OCI-LY7 (cell line): ENCODE measurements at places on chromosomes 5 and 9. TPM values are rescaled to one million over a fixed set of nuclear protein-coding genes. Genes with fewer than 3 reads are reported as not detected.

PCDHB8 gene
- total RNA-seq = not detected in 2 replicates

EIF4E1B gene
- total RNA-seq = 2.4 and 2.9 TPM in 2 replicates

FBP1 gene
- total RNA-seq = 63.9 and 94.1 TPM in 2 replicates

RETREG1 gene
- total RNA-seq = 1.1 and 2.6 TPM in 2 replicates

BHMT2 gene
- not detected in 2 replicates for total RNA-seq

TMEM174 gene
- total RNA-seq = 0.25 TPM in 1 of 2 replicates, not detected in the other

ADAMTS13 gene
- 18.1 and 18.5 TPM in 2 replicates for total RNA-seq

DAPK1 gene
- 2.8 and 3.5 TPM in 2 replicates for total RNA-seq

TAF11L13 gene
- not detected in 2 replicates for total RNA-seq

ANKRD34B gene
- total RNA-seq = not detected in 2 replicates

CMBL gene
- 0.13 TPM in 1 of 2 replicates, not detected in the other for total RNA-seq

DBH gene
- not detected in 2 replicates for total RNA-seq

PCDHGB5 gene
- total RNA-seq = 7.1 and 8.6 TPM in 2 replicates

PPP3R2 gene
- not detected in 2 replicates for total RNA-seq

OR2Y1 gene
- not detected in 2 replicates for total RNA-seq

RNF183 gene
- total RNA-seq = not detected in 2 replicates

EQTN gene
- not detected in 2 replicates for total RNA-seq

AJM1 gene
- total RNA-seq = 4.6 and 5.1 TPM in 2 replicates

ORM2 gene
- not detected in 2 replicates for total RNA-seq

STRBP gene
- total RNA-seq = 179 and 184 TPM in 2 replicates
